M059J (cell line): ENCODE measurements at places on chromosomes 5 and 9. TPM values are rescaled to one million over a fixed set of nuclear protein-coding genes. Genes with fewer than 3 reads are reported as not detected.

DNA sequence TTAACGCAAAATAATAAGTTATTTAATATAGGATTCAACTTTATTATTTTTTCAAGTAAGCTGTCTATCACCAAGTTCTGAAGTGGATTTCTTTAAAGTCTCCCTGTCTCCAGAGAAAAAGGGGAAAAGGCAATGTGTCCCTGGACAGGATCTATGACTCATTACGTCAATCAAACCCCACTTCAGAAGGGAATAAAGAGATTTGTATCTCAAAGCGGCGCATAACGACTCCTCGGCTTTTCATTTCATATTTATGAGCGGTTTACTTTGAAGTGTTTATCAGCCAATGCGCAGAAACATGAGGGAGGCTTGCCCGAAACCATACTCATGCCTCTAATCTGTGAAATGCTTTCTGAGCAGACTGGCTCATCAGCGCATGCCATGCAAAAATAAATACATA lies 938.6 kb upstream of the WWC1 start:
- DNase-seq: peak; percentile 44

Gene TMEM174
- total RNA-seq: not detected in 2 replicates

DNA sequence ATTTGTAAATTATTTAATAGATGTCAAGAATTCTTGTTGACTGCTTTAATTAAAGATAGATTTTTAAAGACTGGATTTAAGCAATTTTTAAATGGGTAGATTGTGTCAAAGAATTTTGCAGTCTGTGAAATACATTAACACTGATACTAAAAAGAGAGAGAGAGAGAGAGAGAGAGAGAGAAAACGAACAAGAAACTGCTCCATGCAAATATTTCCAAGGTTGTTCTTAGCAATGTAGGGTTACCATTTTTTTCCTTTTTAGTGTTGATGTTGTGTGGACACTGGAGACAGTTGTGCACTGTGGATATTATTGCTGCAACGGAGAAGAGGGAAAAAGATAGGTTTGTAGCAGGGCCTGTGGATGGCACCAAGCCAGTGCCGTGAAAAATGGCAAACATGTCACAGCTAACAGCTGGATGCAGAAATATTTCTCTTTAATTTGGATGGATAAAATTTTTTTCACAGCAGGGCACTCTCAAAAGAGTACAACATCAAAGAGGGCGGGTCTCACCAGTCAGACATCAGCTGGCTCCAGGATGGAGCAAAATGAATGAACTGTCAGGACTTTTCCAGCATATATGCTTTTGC lies 58.2 kb downstream of the PRDM6 start:
- DNase-seq: no peak

GRCh38 chr9:136525207-136525606 lies 20.6 kb downstream of the NOTCH1 start:
- DNase-seq: no peak

Gene DOK3
- 2.2 and 6.7 TPM in 2 replicates for total RNA-seq

GRCh38 chr5:58759745-58760144 lies 176.9 kb downstream of the RAB3C start:
- DNase-seq: peak; percentile 38

- DNase-seq: no peak
These were observed 647.7 kb upstream of the ITGA1 start for GRCh38 chr5:52139888-52140615.

DNA sequence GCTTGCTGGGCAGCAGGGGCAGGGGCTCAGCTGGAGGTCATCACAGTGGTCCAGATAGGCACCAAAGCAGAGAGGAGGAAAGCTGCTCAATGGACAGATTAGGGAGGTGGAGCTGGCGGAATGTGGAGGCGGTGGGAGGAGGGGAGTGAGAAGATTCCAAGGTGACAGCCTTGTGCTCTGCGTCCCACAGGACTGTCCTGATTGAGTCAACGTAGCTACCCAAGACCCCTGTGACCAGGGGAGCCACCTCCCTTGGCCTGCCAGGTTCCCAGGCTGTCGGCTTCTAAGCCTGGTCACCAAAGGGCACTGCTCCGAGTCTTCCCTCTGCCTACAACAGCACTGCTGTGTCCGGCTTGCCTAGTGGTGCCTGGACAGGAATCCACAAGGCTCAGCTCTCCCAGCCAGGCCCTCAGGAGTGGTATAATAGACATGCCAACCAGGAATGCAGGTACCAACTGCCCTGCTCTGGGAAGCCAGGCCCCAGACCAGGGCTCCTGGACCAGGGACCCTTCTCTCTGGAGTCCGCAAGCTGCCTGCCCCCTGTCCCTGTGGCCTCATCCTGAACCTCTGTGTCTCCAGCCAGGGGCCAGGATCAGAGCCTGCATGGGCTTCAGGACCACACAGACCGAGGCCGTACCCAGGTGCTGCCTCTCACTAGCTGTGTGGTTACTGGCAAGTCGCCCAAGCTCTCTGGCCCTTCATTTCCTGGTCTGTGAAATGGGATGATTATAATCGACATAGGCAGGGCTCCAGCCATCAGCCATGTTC lies 67.9 kb downstream of the STK10 start:
- no peak for DNase-seq
